Thoracic aorta (tissue), 2 donors: ENCODE measurements at places on chromosomes 16 and 17. TPM values are rescaled to one million over a fixed set of nuclear protein-coding genes. Genes with fewer than 3 reads are reported as not detected.

GRCh38 chr17:80053102-80053501, 16.7 kb downstream of the CCDC40 start:
- no peak for DNase-seq

DNA sequence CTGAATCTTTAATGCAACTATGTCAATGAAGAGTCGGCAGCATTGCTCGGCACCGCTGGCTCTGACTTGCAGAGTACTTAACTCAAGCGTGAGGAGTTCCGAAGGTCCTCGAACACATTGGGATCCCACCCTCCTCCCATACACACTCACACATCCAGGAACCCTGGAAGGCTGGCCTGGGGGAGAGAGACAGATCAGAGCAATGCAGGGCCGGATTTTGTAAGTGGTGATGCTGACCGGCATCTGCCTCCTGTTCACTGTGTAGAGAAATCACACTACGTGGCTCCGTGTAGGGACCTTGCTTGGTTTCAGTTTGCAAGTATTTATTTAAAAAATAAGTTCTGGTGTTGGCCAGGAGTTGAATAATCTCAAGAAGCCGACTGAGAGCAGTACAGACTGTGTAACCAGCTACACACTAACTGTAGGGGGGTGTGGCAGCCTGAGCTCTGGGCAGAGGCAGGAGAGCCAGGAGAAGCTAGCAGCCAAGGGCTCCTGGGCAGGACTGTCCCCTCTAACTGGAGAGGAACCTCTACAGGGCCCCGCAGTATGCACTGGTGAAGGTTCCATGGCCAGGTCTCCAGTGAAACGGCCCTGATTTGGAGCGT, 190.2 kb upstream of the TNRC6C start:
- DNase-seq, result no peak

Gene TUBG2
- 49.0 TPM for total RNA-seq

Gene OR2C1
- total RNA-seq, result not detected
